ENCODE measurements at places on chromosomes 1 and 21.

DNA sequence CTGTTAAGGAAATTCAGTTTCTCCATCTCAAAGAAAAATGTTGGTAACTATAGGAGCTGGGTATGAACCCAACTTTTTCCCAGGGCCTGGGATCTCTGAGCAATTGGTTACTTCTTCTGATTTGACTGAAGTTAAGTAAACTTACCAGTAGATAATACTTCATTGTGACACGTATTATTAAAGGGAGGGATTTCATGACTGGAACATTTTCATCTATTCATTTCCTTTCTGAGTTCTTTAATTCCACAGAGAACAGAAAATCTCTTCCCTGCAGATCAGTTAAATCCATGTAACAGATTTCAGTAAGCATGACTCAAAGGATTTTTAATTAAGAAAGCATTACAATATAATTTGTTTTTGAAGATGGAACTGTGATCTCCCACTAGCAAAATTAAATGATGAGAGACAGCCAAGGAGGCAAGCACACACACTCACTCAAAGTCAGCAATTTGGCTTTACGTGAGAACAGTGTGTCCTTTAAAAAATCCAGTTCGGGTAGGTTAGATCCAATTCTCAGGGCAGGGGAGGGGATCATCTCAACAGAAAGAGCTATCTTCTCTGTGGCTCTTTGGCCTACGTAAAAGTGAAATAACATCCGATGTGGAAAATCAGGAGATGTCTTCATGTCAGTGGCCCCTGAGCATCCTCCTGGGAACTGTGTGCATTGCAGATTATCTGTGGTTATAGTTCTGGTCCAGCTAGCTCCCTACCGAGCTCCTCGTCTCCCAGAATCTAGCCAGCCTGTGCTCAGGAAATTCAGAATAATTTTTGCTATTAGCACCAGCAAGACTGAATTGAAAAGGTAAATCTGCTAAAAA is 10.8 kb upstream of the MYOC start:
- no peak for DNase-seq

DNA sequence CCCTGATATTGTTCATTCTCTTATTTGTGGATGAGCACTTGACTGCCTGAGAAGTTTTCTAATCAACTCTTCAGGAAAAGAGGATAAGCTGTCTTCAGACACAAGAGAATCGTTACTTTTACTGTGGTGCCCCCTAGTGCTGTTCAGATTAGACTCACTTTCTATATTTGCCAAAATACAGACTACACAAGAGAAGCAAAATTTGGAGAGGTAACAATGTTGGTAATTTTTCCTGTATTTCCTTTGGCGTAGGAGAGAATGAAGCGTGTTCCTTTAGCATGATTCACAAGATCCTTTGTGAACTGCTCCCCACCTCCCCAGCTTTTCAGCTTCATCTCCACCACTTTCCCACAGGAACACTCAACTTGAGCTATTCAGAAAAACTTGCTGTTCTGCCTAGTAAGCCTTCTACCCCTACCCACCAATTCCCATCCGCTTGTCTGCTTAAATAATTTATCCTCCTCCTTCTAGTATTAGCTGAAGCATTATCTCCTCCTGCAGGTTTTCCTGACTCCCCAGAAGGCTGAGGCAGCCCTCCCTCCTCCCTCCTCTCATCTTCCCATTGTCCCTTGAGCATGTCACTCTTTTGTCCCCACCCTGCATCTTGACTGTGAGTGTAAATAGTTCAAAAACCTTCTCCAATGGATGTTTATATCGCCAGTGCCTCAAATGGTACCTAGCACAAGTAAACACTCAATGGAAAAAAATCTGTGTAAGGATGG is 4.5 kb downstream of the TNFSF4 start:
- DNase-seq = no peak

DNA sequence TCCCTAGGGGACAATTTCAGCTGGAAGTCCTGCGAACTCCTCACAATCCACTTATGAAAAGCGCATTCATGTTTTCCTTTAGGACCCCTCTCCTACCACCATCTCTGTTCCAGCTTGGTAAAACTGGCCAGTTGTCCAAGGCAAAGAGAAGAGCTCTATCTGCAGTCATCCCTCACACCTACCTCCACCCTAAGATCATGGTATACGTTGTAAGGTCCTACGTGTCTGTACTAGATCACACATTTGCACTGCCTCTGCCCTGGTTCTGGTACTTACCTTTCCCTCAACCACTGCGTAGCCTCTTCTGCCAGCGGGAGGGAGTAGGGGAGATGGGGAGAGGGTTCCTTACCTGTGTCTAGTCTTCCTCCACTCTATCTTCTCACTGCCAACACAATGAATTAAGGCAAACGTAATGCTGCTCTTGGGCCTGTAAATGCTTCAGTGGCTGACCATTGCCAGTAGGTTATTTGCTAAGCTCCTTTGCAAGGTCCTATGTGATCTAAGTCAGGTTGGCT is 739 bp upstream of the NUP133 start:
- DNase-seq = no peak

DNA sequence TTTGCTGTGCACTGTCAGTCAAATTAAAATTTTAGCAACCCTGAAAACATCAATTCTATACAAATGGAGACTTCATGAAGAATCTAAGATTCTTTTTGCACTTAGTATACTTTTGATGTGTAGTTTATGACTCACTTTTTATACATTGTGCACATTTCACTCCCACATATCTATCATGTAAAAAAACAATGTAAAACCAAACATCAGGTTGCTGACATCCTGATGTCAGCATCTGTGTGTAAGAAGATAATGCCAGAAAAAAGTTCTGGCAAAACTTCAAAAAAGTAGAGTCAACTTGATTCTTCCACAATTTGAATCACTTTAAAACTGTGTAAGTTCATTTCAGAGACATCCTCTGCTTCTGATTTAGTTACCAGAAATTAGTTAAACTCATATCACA is 115.7 kb downstream of the CENPF start:
- no peak for DNase-seq

- peak; percentile 92 for DNase-seq
These were observed 39.0 kb downstream of the LPAR3 start for GRCh38 chr1:84853741-84854721.

DNA sequence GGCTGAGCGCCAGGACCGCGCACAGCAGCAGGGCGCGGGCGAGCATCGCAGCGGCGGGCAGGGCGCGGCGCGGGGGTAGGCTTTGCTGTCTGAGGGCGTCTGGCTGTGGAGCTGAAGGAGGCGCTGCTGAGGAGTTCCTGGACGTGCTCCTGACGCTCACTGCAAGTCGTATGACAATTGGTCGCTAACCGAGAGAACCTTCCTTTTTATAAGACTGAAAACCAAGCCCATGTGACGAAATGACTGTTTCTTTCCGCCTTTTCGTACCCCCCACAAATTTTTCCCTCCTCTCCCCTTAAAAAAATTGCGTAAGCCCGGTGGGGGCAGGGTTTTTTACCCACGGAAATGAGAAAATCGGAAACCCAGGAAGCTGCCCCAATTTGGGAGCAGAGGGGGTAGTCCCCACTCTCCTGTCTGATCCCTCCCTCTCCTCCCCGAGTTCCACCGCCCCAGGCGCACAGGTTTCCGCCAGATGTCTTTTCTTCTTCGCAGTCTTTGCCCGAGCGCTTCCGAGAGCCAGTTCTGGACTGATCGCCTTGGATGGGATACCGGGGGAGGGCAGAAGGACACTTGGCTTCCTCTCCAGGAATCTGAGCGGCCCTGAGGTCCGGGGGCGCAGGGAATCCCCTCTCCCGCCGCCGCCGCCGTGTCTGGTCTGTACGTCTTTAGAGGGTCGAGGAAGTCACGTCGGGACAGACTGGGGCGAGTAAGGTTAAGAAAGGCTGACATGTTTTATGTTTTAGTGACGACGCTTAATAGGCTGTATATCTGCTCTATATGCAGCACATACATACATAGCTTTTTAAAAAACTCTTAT is at the start of gene PTGS2:
PTGS2 (minus strand) TSS at position 179 of the 817 bp plus-strand sequence; CDS start at position 46, 133 bp downstream.
- peak; percentile 62 for DNase-seq

- no peak for DNase-seq
These were observed 33.7 kb downstream of the GLUL start for GRCh38 chr1:182357913-182358312.

DNA sequence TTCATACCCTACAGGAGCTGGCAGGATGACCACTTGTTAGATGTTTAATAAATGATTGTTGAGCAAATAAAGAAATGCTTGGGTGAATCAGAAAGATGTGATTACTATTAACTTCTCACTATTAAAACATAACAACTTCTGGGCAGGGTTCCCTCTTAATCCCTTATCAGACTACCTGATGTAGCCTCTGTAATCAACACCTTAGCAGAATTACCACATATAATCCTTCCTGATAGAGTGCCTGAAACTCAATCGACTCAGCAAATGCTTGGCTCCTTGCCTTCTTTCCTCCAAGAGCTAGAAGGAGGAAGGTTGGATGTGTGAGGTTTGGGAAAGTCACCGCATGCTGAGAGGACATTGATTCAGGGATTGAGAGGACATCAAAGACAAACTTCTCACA is 34.8 kb upstream of the DSCAM start:
- no peak for DNase-seq

- DNase-seq = no peak
These were observed 707.2 kb upstream of the ADAMTS5 start for GRCh38 chr21:27674041-27674615.

DNA sequence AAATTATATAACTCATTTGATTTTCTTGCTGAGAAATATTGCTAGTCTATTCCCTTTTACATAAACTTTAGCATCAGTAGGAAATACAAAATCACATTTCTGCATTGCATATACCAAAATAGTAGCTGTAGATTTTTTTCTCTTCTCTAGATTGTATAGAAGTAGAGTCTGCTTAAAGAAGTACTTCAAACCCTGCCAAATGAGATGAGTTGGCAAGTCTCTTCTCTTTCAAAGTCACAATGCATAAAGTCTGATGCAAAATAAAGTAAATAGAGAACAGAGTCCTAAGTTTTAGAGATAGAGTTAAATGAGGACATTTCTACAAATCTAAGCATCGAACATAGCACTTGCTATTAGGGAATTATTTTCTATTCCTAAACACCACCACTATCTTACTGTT is 6.4 kb downstream of the PLPPR4 start:
- no peak for DNase-seq

DNA sequence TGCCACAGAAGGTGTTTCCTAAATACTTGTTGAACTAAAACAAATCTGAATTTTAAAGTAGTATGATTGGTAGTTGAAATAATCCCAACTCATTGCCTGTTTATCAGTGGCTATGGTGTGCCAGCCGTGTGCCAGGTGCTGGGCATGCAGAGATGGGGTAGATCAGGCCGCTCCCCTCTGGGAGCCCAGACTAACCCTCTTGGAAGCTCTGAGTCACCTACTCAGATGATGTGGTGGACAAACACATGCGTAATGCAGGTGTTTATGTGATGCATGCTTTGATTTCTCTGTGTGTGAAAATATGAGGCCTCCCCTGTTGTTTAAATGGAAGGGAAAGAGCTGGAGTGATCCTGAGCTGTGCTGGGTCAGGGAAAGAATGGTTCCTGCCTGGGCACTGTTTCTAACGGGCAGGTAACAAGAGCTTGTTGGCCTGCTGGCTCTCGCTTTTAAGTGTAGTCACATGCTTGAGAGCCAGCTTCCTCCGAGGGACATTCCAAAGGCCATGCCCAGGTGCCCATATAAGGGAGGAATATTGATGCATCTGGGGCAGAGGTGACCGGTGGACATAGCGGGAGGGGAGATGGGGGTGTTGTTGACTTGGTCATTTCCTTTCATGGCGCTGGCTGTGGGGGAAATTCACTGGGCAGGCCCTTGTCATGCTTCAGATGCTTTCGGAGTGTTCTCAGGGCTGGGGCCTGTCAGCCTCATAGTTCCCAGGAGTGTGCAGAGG is 10.2 kb downstream of the MFN2 start:
- DNase-seq = no peak

DNA sequence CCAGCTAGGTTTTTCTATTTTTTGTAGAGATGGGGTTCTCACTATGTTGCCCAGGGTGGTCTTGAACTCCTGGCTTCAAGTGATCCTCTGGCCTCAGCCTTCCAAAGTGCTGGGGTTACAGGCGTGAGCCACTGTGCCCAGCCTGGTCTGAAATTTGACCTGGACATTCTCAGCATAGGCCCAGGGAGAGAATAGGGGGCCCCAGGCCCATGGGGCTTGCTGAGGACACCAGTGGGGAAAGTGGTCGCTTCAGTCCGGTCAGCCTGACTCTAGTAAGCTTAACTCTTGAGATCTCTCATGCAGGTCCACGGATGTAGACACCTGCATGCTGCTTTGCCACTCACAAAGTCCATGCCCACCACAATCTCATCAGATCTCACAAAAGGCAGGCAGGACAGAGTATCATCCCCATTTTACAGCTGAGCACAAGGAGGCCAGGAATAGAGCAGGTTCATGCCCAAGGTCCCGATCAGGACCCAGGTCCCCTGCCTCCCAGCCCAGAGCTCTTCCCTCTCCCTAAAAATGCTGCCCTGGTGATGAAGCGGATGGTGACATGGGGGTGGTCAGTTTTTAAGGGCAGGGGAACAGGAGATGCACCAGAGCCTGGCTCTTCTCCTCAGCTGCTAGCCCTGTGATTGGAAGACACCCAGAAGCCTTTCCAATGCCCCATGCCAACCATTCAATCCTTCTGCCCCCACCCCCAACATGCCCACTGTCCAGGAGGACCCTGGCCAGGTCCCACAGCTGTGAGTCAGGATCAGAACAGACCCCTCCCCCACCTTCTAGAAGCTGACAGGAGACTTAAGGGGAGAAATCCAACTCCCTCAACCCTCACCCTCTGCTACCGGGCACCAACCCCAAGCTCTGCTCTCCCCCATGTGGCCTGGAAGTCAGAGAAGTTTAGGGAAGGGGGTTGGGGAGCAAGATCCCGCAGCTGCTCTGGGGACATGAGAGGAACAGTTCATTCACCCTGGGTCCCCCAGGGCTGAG is 1.8 kb downstream of the FHL3 start:
- no peak for DNase-seq

GRCh38 chr1:82160036-82160435 is 359.3 kb downstream of the ADGRL2 start:
- DNase-seq = no peak

GRCh38 chr1:21313203-21313885 is 23.1 kb upstream of the ECE1 start:
- DNase-seq = no peak

DNA sequence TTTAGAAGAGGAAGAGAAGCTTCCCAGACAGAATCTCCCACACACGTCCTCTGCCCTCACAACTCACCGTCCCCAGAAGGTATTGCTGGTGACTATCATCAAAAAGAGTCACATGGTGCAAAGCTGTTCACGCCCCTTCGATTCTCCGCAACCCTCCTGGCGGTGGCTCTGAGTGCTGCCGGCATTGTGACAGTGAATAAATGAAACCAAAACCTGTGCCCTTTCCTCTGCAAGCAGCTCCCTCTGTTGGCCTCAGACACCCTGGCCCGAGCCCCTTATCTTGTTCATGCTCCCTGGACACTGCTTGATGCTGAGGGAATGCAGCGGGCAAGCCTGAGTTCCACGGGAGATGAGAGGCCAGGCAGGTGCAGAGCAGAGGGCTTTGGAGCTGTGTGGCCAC is 510.3 kb downstream of the NPHP4 start:
- peak; percentile 16 for DNase-seq
